Kidney tubule cell (primary cell): ENCODE measurements at places on chromosomes 13 and 19.

GRCh38 chr13:80039000-80039399 is 301.9 kb downstream of the SPRY2 start:
- no peak for DNase-seq

- DNase-seq: no peak
These were observed 33.8 kb downstream of the DHRS12 start for GRCh38 chr13:51770160-51770559.

DNA sequence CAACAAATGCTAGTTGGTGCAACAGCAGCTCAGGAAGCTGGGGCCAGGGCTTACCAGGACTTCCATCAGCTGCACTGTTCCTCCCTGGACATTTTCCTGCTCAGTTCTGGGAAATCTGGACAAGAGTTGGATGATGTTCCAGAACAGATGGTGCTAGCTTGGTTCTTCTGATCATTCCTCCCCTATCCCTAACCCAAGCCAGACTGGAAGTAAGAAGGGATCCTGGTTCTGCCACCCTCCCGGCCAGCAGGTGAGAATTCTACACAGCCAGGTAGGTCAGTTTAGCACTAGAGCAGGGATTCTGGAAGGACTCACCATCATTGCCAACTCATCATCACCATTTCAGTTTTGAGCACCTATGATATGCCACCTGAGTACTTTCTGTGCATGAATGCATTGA is 30.2 kb downstream of the CACNA1A start:
- DNase-seq: no peak

- DNase-seq: no peak
These were observed 64.3 kb downstream of the RASL11A start for GRCh38 chr13:27334774-27335435.

GRCh38 chr13:72590091-72590740 is 137.2 kb downstream of the MZT1 start:
- DNase-seq: no peak

DNA sequence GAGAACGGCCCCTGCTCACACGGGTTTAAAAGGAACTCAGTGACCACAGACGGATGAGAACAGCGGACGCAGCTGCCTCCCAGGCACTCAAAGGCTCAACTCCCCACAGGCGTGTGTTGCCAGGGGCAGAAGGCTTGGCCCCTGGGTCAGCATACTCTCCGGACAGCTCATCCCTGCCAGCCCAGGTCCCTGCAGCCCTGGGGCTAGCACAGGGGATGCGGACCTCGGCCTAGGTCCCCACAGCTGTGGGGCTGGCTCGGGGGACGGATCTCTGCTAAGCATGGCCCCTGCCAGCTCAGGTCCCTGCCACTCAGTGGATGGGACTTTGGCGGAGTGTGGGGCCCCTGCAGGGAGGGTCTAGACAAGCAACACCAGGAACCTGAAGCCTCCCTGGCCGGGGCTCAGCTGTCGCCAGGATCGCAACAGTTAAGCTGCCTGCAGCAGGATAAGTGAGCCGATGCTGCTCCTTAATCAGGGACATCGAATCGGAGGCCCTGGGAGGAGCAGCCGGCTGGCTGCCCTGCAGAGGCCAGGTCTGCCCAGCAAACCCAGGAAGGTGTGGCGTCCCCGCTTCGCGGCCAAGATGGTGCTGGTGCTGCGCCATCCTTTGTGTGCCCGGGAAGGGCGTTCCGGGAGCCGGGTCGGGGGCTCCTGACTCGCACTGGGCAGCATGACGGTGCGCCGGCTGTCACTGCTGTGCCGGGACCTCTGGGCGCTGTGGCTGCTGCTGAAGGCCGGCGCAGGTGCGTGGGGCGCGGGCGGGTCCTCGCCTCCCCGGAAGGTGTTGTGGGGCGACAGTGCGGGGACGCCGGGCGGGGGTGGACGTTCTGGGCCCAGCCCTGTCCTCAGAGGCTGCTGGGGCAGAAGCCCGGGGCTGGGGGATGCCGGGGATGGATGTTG is 32.5 kb downstream of the MCF2L start:
- peak; percentile 62 for DNase-seq

DNA sequence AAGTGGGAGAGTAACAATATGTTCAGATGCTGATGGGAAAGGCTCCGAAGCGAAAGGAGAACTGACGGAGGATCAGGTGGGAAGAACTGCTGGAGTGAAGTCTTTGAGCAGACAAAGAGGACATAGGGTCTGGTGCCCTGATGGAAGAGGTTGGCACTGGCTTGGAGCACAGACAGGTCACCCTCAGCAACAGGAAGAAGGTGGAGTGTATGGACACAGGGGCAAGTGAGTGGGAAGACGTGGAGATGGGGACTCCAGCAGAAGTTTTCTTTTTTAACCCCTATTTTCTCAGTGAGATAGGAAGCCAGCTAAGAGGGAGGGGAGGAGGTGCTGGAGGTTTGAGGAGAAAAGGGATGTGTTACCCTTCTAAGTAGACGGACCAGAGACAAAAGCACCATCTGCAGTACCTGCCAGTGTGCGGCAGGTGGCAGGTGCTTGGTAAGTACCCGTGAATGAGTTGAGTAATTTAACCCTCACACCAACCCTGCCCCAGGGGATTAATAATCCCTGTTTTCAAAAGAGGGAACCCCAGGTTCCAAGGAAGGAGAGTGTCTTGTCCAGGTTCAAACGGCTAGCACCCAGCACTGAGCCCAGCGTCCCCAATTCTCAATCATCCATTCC is 11.2 kb downstream of the HAS1 start:
- peak; percentile 61 for DNase-seq

DNA sequence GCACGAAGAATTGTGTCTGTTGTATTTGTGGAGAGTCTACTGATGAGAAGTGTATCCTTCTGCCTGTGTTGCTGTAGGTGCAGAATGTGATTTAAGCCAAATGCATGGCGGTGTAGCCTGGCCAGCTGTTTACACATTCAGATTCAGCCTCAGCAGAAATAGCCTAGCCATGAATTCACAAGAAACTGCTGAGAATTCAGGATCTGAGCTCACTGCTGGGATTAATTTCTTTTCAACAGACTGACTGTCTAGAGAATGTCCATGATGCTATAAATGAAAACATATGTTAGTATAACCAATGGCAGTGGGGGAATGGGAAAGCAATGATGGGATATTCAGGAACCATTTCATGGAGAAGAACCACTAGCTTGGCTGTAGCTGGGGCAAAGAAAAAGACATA is 77.4 kb upstream of the RNF113B start:
- no peak for DNase-seq

DNA sequence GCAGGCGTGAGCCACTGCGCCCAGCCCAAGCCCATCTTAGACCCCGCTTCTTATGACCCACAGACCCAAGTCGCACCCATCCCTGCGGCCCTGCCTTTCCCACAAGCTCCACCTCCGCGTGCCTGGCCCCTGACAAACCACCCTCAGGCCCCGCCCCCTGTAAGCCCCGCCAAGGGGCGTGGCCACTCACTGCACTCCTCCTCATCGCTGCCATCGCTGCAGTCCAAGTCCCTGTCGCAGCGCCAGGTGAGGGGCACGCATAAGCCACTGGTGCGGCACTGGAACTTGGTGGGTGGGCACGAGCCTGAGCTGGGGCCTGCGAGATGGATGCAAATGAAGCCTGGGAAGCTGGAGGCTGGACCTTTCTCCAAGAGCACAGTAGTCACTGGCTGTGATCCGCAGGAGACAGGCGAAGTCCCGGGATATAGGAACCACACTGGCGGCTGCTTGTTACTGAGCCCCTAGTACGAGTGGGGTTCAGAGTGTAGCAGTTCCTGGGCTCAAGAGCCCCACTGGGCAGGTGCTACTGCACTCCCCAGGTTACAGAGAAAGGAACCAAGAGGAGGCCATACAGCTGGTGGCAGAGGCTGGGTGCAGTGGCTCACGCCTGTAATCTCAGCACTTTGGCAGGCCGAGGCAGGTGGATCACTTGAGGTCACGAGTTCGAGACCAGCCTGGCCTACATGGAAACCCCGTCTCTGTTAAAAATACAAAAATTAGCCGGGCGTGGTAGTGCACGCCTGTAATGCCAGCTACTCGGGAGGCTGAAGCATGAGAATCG is 3.1 kb downstream of the CD320 start:
- DNase-seq: no peak

DNA sequence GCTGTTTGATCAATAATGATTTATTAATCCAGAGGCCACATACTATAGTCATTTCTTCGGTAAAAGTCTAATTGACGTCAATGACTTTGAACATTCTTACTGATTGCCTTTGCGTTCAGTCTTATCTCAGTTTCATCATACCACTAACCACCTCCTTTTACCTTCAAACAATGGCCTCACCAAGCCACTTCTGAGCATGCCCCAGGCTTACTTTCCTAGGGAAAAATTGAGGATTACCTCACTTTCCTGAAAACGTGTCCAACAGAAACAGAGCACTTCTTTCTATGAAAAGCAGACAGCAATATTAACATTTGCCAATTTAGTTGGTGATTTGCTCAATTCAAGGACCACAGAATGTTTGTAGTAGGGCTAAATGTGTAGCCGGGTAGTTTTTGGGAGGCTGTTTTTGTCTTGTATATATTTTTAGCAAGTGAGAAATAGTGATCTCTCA is 157.6 kb downstream of the KLF5 start:
- DNase-seq: no peak

GRCh38 chr13:30464496-30465342 is 1.0 kb downstream of the HMGB1 start:
- peak; percentile 80 for DNase-seq

DNA sequence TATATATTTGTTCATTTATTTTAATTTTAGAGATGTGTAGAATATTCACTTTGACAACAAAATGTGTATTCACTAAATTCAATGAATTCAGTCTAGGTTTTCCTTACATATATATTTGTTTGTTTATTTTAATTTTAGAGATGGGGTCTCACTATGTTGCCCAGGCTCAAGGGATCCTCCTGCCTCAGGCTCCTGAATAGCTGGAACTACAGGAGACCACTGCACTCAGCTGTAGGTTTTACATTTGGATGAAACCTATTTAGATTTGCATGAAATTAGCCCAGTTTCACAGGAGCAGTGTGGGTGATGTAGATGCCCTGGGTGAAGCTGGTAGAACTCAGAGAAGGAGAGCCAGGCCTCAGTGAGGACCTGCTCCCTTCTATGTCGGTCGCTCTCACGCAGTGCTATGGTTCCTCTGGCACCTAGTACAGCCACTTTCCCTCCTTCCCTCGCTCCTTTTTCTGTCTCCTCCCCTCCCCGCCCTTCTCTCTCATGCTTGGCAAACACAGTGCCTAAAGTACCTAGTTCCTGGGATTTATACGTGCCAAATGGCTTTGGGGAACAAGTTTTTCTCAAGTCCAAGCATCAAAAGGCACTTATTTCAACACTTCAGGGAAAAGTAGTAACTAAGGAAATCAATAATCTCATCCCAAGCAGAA is 14.7 kb upstream of the HMGB1 start:
- DNase-seq: no peak

- peak; percentile 20 for DNase-seq
These were observed 2.8 kb downstream of the MAST1 start for GRCh38 chr19:12841094-12841493.

DNA sequence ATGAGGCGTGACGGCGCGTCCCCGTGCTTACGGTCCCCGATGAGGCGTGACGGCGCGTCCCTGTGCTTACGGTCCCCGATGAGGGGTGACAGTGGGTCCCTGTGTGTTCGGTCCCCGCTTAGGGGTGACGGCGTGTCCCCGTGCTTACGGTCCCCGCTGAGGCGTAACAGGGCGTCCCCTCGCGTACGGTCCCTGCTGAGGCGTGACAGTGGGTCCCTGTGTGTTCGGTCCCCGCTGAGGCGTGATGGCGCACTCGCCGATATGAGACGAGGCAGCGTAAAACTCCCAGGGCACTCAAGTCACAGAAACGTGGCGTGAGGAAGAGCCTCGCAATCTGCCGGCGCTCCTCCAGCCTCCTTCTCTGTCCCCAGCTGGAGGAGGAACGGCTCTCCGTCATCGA is 20.9 kb downstream of the CFAP97D2 start:
- DNase-seq: no peak

- DNase-seq: no peak
These were observed 24.6 kb downstream of the CYP4F22 start for GRCh38 chr19:15532779-15533521.
